Body of pancreas (tissue), 4 donors: ENCODE measurements at places on chromosomes 11 and 22. TPM values are rescaled to one million over a fixed set of nuclear protein-coding genes. Genes with fewer than 3 reads are reported as not detected.
A peak's percentile ranks its signal among the peaks of the same experiment; 100 is the strongest.

Gene SYCE3
- not detected for total RNA-seq

GRCh38 chr11:69416762-69417698 is 64.4 kb upstream of the LINC01488 start:
- DNase-seq, result peak; percentile 49

DNA sequence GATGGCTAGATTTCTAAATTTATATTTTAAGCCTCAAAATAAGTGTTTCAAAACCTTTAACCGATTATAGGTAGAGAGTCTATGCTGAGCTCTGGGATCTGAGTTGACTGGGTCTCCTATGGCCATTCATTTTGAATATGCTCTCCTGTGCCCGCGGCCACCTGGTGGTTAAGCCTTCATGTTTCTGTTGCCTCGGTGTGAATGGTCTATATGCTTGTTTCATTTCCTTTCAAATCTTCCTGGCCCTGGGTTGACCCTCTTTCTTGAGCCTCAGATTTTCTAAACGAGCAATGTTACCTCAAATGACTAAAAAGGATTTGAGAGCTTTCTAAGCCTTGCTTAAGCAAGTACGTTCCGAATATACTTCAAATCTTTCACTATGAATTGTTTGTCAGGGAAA is 789.4 kb upstream of the KIRREL3 start:
- DNase-seq, result peak; percentile 40

DNA sequence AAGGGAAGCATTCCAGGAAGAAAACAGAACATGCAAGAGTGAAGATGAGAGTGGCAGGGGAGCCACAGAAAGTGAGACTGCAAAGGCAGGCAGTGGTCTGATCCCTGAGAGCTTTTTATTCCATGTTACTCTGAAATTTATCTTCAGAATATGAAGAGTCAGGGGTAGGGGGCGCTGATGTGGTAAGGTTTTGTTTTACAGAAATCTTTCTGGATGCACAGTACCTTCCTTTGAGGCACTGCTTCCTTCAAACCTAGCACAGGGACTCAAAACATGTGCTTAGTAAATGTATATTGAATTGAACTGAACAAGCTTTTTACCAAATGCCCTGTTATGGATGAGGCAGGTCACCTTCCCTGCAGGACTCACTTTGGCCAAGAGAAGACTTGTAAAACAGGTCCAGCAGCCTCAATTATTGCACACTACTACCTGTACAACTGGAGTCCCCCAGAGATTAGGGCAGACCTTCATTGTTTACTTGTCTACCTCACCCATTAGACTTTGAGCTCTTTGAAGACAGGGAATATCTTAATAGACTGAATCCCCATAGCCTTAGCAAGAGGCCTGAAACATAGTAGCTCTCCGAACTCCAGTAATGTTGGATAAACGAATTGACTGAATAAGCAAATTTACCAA is 2.2 kb downstream of the PAK1 start:
- peak; percentile 85 for DNase-seq

DNA sequence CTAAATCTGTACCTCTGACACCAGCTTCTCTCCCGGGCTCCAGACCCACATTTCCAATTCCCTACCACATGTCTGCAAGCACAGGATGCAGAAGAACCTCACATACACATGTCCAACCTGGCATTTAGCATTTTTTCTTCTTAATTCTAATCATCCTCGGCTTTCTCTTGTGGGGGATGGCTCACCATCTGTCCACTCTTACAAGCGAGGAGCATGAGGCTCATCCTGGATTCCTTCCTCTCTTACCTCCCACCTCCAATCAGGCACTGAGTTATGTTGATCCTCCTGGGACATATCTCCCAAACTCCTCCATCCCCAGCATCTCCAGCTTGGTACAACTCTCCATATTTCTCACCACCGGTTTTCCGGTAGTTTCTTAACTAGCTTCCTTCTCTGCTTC is 149.8 kb upstream of the LARGE1 start:
- DNase-seq, result no peak
